Heart right ventricle (tissue), 16 donors: ENCODE measurements at places on chromosomes 2 and 18. TPM values are rescaled to one million over a fixed set of nuclear protein-coding genes. Genes with fewer than 3 reads are reported as not detected.

CERKL gene
- not detected for total RNA-seq

- H3K4me3 ChIP-seq = no peak overlapping the region
- no peak overlapping the region for H3K27ac ChIP-seq
- DNase-seq = no peak
Measured at GRCh38 chr2:202094426-202094986, 21.5 kb downstream of the KIAA2012 start.

DNA sequence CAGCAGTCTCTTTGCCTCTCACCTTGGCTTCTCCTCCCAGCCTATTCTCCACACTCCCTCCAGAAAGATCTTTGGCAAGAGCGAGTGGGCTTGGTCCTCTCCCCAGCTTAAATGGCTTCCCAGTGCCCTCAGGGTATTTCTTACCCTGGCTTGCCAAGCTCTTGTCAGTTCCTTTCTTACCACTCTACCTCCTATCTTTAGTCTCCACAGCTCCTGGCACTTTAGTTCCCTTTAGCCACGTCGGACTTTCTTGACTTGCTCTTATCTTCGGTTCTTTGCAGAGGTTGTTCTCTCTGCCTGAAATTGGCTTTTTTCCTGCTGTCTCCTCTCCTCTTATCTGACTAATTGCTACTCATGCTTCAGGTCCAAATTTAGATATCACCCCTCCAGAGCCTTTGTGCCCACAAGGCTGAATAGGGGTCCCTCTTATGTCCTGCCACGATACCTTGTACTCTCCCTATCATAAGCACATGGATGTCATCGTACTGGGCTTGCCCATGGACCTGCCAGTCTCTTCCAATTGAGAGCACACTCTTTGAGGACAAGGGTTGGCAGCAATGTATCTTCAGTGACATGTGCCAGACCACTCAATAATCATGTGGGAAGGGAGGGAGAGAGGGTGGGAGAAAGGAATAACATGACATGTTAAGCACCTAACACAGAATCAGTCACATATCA lies 131.7 kb upstream of the CTAGE1 start:
- peak overlapping the region; percentile 11 for H3K27ac ChIP-seq
- no peaks in the 10 kb centered on the region for H3K27me3 ChIP-seq
- peaks cover 50% of the 10 kb centered on the region for H3K4me1 ChIP-seq
- no peaks in the 10 kb centered on the region for H3K36me3 ChIP-seq
- H3K4me3 ChIP-seq = no peak overlapping the region
- DNase-seq = no peak

ACVR1C gene
- 0.07 TPM for total RNA-seq

GRCh38 chr18:50582500-50582899 lies 22.6 kb downstream of the MAPK4 start:
- no peak overlapping the region for H3K27ac ChIP-seq
- no peaks in the 10 kb centered on the region for H3K27me3 ChIP-seq
- no peak overlapping the region for H3K4me3 ChIP-seq
- H3K4me1 ChIP-seq = no peaks in the 10 kb centered on the region
- DNase-seq = peak; percentile 38
- no peaks in the 10 kb centered on the region for H3K36me3 ChIP-seq
